ENCODE measurements at places on chromosomes 5 and 9.

DNA sequence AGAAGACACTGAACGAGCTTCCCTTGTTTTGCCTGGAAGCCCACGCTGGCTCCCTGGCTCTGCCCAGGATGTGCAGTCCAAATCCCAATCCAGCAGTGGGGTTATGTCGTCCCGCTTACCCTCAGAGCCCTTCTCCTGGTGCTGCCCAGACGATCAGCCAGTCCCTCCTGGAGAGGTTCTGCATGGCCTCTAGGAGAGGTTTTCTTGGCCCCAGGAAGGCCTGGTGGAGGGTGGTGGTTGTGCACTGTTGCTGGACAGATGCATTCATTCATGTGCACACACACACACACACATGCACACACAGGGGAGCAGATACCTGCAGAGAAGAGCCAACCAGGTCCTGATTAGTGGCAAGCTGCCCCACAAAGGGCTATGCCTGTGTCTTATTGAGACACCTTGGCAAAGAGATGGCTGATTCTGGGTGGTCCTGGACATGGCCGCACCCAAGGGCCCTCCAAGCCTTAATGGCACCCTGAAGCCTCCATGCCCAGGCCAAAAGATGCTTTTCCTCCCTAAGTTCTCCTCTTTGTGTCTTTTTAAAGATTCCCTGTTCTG, 10.5 kb upstream of the OLFM1 start:
- DNase-seq = no peak

- no peak for DNase-seq
These were observed 100.3 kb downstream of the PAX5 start for GRCh38 chr9:36933676-36934215.

DNA sequence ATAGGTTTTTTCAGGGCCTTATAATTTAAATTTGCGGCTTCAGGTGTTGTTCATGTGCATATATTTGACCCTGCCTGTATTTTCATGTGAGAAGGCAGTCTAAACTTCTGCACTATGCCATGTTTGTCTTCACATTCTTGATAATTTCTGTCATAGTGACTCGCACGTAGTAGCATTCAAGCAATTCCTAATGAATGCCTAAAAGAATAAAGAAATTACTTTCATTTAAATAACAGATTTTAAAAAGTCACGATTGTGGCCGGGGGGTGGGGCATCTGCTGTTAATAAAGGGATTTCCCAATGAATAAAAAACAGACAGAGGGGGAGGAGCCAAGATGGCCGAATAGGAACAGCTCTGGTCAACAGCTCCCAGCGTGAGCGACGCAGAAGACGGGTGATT, 318.0 kb downstream of the ADAMTS6 start:
- no peak for DNase-seq

DNA sequence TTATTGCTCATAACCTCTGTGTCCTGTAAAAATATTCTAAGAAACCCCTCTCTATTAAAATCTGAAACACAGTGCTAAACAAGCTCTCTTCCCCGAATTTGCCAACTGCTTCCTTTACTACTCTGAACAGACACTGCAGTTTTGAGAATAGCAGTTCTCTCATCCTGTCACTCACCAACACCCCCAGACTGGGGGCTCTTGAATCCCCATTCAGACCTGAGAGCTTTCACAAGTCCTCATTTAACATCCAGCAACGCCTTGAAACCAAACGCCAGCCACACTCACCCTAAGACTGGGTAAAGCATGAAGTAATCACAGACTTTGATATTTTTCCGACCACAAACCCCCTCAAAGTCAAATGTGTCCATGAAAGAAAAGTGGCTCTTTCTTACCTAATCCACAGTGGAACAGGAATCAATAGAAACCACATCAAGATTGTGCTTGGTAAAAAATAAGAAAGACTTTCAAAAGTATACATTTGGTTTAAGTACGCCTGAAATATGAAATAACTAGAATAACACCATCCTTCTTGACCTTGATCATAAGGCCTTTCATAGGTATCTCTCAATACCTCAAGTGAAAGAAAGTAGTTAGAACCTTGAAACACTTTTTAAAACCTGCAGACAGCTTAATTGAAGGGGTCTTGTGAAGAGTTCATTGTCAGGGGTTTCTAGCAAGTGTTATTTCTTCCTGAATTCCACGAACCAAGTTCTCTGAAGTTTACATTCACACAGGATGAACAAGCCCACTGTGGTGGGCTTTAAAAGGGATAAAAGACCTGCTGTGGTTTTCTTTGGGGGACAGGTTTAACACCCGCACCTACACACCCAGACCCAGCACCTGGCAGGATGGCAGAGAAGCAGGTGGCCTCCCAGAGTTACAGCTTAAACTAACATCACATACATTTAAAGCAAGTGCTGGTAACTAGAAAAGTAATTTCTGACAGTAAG, 412.6 kb downstream of the MLLT3 start:
- no peak for DNase-seq

- no peak for DNase-seq
These were observed 280.8 kb downstream of the AOPEP start for GRCh38 chr9:95007226-95007869.

DNA sequence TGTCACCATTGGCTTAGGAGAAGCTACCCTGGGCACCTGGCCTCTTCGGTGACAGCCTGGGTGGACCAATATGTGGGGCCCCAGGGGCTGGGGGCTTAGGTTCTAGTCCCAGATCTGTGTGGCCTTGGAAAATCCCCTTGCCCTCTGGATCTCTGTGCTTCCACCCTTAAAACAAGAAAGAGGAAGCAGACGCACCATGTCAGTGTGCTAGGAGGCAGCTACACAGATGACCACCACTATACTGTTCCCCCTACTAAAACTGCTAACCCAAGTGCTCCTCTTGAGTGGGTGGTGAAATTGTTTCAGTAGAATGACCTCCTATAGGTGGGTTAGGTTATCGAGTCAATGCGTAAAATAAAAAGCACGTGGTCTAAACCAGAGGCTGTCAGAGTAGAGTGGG, 31.0 kb downstream of the AFAP1L1 start:
- DNase-seq = no peak

GRCh38 chr5:173499471-173500212, 116.8 kb downstream of the BOD1 start:
- DNase-seq = no peak

All from T-helper 2 cell (primary cell).